ENCODE measurements at places on chromosomes 1 and 21.

GRCh38 chr1:92538413-92539061 is 51.8 kb upstream of the GFI1 start:
- peak; percentile 9 for DNase-seq

- DNase-seq = no peak
Measured at GRCh38 chr1:116842654-116843053, 67.1 kb upstream of the PTGFRN start.

GRCh38 chr1:2242814-2243725 is 15.0 kb downstream of the SKI start:
- no peak for DNase-seq

GRCh38 chr1:165857046-165857801 is 29.8 kb downstream of the UCK2 start:
- no peak for DNase-seq

DNA sequence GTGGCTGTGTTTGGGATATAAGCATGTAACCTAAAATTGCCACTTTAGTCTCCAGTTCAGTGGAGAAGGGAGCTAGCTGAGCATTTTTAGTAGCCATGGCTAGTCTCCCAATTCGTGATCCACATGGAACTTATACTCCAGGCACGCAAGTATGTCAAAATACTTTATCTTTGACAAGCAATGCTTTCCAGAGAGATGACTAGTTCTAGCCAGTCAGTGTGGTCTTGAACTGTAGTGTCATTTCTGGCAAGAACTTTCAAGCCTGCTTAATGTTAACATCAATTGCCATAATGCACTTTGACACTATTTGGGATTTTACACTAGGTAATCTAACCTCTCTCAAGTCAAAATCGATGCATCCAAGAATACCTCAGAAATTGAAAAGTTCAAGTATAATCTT is 660.0 kb downstream of the PTPRC start:
- no peak for DNase-seq

- DNase-seq = no peak
Measured at GRCh38 chr1:189149547-189150375, 1327.9 kb downstream of the BRINP3 start.

GRCh38 chr1:8871539-8871935 is 6.9 kb downstream of the ENO1 start:
- no peak for DNase-seq
